ENCODE measurements at places on chromosomes 6 and 20. TPM values are rescaled to one million over a fixed set of nuclear protein-coding genes. Genes with fewer than 3 reads are reported as not detected.

GRCh38 chr6:132445201-132445951, 44.1 kb upstream of the MOXD1 start:
- DNase-seq, result no peak

- no peak for DNase-seq
Measured at GRCh38 chr20:15942130-15942529, 631.1 kb downstream of the KIF16B start.

- no peak for DNase-seq
Measured at GRCh38 chr6:2767657-2768524, 2.7 kb downstream of the WRNIP1 start.

GRCh38 chr20:14992153-14992552, 654.7 kb upstream of the FLRT3 start:
- no peak for DNase-seq

GRCh38 chr20:22447447-22447778, 137.0 kb downstream of the FOXA2 start:
- no peak for DNase-seq

DNA sequence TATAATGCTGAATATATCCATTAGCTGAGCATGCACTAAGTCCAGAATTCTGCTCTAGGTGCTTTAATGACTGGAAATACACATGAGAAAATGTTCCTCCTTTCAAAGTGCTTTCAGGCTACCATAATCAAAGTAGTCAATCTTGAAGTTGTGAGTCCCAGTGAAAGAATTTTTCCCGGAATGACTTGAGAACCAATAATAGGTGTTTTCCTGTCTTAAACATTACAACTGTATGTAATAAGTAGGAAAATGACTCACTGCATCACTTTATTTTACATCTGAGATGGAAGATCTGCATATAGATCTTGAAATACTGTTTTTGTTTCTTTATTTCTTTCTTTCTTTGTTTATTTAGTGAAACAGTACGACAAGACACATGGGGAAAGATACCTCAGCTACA, 437.4 kb upstream of the JAG1 start:
- no peak for DNase-seq

- no peak for DNase-seq
Measured at GRCh38 chr6:71371559-71371958, 82.9 kb downstream of the OGFRL1 start.

DNA sequence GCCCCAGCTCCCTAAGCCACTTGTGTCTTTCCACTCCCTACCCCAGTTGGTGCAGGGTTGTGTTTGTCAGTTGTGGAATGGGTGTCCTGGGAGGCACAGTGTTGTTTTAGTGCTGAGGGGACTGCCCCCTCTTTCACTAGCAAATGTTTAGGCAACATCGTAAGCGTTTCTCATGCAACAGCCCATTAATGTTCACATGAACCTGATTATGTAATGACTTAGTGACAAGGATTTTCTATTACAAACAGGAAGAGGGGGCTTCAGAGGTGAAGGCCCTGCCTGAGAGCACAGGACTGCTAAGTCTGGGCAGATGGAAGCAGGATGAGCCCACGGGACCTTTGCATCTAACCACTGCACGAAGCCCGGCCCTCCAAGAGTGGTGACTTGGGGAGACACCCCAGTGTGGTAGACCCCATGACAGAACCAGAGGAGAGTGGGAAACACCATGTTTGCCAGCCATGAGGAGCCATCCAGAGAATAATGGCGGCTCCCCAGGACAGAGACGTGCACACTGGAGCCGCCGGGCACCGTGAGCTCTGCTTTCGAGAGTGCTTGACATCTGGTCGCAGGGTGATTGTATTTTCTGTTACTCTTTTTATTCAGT, 339.7 kb downstream of the THBS2 start:
- no peak for DNase-seq

DNA sequence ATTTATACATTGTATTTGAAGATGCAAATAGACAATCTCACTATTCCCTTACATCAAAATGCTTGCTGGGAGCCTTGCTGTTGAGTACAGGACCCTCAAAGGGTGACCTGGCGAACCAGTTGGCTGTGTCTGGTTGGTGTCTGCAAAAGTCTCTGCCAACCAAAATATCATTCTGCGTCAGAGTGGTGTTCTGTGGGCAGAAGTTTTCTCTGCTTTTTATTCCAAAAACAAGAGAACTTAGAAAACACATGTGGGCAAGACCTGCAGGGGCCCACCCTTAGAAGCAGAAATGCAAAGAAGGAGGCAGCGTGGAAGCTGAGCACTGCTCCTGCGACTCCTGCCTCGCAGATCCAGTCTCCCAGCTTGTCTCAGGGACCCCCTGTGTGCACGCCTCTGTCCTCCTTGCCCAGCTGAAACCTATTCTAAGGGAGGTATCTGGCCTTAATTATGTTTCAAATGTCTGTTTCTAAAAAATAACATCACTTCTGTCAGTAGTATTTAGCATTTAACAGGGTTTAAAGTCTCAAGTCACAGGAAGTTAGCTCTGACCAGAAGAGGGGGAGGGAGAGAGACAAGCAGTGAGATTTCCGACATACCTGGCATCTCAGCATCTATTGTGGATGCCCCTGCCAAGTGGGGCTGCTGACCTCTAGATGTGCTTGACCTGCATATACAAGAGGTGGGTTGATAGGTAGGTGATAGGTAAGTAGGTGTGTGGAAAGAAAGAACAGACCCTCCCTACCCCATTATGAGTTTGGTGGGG, 101.3 kb downstream of the SASH1 start:
- no peak for DNase-seq

DNA sequence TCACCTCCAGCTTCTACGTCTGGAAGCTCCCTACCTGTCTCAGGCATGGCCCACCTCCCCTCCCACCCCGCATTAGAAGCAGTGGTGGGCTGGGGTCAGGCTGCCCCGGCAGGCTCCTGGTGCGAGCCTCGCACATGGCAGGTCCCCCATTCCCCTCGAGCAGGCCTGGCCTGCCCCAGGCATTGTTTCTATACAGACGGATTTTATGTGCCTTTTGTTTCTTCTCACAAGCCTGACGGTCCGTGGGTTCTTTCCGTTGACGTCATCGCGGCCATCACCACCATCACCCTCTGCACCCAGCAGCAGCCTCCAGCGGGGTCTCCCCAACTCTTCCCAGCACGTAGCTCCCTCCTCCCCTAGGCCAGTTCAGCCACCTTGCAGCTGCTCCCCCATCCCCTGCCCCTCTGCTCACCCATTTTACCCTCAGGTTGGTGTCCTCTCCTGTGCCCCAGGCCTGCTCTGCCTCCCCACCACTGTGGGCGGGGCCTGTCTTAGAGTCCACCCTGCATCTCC, 4.6 kb downstream of the CST7 start:
- DNase-seq, result no peak

GRCh38 chr6:11639376-11640235, 102.1 kb downstream of the TMEM170B start:
- no peak for DNase-seq

DNA sequence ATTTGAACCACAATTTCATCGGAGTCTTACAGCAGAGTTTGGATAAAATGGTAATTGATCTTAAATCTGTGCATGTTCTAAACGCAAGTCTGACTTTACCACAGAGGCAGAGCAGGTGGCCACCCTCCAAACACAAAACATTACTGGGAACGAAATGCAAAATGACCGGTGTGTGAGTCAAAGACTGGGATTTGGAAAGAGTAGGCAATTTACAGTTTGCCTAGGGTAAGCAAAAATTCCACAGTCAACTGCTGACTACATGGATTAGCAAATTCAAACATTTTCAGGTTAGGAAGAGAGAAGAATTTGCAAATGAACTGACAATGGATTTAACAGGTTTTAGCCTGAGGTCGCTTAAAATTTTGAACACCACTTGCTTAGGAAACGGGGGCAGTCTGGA, 444.4 kb downstream of the HDGFL1 start:
- no peak for DNase-seq

GRCh38 chr6:31568537-31568961, 3.5 kb upstream of the LTA start:
- no peak for DNase-seq

DNA sequence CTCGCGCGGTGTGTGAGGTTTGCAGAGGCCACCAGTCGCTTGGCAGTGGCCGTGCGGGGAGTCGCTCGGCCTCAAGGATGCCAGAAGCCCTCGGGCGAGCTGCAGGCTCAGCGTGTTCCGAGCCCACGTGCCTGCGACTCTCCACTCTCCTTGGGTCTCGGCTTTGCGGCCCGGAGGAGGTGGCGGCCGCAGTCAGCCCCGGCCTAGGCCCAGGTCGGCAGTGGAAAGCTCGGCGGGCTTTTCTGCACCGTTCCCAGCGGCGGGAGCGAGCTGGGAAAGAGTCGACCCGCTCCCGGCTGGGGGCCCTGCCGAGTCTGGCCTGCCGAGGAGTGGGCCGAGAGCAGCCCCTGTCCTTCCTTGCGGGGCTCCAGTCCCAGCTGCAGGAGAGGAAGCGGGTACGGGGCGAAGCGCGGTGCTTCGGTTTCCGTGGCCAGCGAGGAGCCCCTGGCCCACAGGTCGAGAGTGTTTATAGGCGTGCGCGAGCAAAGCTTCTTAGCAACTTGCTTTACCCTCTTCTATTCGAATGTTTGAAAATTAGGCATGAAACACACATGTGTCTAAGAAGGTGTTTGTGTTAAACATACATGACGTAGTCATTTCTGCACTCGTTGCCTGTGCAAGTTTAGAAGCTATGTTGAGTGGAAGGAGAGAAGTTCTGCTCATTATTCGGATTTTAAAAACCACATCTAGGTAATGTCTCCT, 5.6 kb downstream of the FOXC1 start:
- no peak for DNase-seq

DNA sequence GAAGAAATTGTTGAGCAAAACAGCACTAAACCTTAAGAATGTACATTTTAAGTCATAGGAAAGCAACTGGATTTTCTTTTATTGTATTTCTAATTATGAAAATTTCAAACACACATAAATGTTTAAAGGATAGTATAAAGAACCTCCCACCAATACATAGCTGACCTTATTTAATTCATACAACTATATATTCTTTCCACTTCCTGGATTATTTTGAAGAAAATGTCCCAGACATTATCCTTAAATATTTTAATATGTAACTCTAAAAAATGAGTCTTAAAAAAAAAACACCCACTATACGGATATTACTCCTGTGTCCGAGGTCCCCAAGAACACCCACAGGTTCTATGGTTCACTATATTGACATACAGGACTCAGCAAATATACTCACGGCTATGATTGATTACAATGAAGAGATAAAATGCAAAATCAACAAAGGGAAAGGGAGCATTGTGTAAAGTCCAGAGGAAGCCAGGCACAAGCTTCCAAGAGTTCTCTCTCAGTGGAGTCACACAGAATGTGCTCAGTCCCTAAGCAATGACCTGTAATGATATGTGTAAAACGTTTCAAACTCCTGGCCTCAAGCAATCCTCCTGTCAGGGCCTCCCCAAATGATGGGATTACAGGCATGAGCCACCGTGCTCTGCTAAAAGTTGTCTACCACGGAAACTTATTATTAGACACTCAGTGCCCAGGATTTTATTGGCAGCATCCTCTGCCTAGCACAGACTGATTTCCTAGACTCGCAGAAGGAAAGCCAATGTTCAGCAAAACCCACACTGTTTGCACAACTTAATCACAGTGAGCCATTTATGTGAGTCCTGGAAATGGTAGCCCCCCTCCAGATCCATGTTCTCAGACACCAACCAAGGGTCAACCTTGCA, 23.2 kb downstream of the GLYATL3 start:
- no peak for DNase-seq

DNA sequence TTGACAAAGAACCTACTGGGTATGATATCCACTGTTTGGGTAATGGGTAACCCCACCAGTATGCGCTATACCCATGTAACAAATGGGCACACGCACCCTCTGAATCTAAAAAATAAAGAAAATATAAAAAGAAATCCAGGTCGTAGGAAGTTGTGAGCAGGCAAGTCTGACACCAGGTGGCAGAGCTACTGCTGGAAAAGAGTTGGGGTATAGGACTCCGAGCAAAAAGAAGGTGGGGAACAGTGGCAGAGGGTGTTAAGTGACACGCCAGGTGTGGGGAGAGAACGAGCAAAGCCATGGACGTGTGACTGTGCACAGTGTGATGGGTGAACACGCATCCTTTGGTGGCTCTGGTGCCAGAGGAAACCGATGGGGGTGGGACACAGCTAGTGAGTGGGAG, 46.7 kb downstream of the NOX3 start:
- DNase-seq, result no peak

- DNase-seq, result no peak
Measured at GRCh38 chr6:38179794-38180430, 360.4 kb downstream of the ZFAND3 start.

DNA sequence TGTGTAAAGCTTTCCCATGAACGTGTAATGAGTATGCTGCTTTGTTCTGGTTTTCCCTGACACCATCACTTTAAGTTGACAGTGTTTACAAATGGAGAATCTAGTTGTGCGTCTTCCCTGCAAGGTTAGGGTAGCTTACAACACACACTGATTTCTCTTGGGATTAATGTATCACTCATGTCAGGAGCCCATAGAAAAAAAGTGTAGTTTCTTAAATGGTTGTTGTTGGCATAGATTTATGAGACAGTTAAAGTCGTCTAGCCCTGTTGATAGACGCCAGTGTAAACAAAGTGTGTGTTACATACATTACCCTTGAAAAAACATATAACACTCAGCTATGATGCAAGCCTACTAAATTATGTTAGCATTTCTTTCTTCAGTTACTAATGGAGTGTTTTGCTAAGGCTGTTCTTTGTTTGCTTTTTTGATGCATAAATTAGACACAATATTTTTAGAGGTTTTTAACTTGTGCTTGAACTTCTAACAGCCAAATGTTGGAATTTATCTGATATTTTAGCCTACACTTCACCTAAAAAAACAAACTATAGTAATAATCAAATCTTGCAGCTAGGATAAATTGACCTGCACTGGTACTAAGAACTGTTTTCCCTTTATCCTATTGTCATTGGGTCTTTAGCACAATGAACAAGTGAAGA, 88.6 kb downstream of the RNF217 start:
- peak; percentile 5 for DNase-seq

DNA sequence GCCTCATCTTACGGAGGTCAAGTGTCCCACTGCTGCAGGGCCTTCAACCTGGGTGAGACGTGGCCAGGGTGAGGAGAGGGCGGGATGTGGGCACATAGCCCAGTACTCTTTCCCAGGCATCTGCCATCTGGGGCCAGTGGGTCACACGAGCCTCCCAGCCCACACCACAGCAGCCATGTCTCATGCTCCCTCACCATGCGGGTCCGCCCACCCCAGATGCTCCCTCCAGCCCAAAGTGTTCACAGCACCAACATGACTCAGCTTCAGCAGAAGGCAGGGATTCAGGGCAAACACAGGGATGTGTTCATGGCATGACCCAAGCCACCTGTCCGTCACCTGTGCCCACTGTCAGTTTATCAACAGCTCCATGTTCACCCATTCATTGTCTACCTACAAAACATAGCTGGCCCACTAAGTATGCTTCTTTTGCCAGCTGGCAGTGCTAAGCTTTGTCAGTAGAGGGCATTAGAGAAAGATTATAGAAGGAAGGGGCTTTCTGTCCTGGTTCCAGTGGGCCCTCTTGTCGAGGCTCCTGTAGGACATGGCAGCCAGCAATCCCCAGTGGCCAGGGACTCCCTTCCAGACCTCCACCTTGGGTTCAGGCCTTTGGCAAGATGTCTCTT, 109.2 kb downstream of the FOXF2 start:
- no peak for DNase-seq

RAB44 gene
- polyA plus RNA-seq, result 0.17 TPM

DEFB121 gene
- not detected for polyA plus RNA-seq

SRC gene
- 89.4 TPM for polyA plus RNA-seq

SEC63 gene
- 149 TPM for polyA plus RNA-seq

UBD gene
- 1.6 TPM for polyA plus RNA-seq

EDN1 gene
- polyA plus RNA-seq, result 40.3 TPM

TRIM15 gene
- polyA plus RNA-seq, result not detected

BTN1A1 gene
- polyA plus RNA-seq, result 0.18 TPM

MUCL3 gene
- polyA plus RNA-seq, result 0.17 TPM

Data from right lung (tissue), 10 donors.